ENCODE measurements at places on chromosomes 5 and 9.

GRCh38 chr5:8568858-8569257 is 699.9 kb downstream of the MTRR start:
- DNase-seq = no peak

GRCh38 chr5:39274398-39275085 is 55.2 kb upstream of the FYB1 start:
- no peak for DNase-seq

DNA sequence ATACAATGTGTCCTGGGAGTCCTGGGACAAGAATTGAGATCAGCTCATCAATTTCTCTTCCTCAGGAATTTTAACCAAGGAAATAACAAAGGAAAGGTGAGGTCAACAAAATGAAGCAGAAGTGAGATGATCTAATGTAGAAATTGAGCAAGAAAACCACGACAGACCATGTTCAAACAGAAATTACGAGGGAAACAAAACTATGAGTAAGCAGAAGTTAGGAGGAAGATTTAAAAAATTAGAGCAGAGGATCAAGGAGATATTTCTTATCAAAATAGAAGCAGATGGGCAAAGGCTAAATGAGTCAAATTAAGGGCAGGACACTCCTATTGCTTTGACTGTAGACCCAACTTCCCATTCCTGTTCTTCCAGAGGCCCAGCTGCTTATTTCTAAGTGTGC is 97.4 kb downstream of the HINT1 start:
- DNase-seq = no peak

DNA sequence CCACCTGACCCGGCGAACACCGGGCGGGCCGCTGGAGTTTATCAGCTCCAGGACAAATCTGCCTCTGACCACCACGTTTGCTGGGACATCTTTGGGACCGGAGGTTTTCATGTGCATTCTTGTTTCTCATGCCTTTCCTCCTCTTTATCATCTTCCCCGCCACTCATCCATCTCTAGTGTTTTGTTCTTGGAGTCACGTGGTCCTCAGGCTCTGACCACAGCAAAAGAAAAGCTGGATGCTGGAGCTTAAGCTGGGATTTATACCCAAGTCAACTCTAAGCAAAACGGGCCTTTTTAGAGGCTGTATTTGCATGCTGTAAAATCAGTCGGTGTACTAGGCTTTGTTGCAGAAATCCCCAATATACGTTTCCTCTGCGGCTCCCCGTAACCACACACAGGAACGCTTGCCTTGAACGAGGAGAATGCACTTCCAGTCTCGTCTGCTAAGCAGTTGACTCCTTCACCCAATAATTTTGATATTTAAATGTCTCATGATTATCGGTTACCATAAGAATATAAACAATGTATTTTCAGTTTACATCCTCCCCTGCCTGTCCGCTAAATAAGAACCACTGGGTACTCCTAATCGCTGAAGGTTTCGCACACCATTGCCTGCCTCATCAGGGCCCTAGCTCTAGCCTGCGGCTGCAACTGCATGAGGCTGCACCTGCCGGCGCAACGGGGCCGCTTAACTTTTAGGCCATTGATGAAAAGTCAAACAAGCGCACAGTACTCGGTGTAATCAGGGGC is 560 bp upstream of the NDUFS6 start:
- no peak for DNase-seq

DNA sequence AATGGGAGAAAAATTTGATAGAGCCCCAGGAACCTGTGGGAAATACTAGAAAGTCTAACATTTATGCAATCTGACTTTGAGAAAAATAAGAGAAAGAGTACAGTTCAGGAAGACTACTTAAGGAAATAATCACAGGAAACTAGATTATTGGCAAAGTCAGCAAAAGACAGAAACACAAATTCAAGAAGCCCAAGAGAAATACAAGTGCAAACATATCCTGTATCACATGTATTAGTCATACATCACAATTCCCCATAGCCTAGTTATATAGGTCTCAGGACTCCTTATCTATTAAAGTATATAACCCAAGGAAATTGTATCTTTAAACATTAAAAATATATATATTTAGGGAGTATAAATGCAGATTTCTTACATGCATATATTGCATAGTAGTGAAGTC is 100.8 kb downstream of the HOMER1 start:
- no peak for DNase-seq

DNA sequence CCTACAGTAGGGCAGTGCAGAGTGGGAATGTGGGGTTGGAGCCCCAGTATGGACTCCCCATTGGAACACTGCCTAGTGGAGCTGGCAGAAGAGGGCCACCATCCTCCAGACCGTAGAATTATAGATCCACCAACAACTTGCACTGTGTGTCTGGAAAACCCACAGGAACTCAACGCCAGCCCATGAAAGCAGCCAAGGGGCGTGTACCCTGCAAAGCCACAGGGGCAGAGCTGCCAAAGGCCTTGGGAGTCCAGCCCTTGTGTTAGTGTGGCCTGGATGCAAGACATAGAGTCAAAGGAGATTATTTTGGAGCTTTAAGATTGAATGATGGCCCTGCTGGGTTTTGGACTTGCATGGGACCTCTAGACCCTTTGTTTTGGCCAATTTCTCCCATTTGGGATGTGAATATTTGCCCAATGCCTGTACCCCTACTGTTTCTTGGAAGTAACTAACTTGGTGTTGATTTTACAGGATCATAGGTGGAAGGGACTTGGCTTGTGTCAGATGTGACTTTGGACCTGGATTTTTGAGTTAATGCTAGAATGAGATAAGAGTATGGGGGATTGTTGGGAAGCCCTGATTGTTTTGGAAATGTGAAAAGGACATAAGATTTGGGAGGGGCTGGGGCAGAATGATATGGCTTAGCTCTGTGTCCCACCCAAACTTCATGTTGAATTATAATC is 266.8 kb downstream of the SEMA5A start:
- DNase-seq = no peak

Data from astrocyte of the cerebellum (primary cell).